ENCODE measurements at places on chromosomes 3 and 15.

DNA sequence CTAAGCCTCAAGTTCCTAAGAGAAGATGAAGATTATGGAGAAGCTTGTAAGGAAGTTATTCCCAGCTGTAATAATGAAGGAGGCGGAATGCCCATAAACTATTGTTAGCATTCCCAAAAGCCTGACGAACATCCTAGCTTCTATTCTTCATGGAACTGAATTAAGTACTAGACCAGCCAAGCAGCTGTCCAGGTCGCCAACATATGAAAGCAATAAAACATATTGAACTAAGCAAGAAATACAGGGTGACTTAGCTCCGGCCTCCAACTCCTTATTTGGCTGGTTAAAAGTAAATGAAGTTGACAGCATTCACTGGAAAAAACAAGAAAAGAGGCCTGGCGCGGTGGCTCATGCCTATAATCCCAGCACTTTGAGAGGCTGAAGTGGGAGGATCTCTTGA is 174.0 kb upstream of the TPM1 start:
- no peak for DNase-seq

- DNase-seq = no peak
These were observed 17.9 kb upstream of the TMCC1 start for GRCh38 chr3:129911261-129911861.

DNA sequence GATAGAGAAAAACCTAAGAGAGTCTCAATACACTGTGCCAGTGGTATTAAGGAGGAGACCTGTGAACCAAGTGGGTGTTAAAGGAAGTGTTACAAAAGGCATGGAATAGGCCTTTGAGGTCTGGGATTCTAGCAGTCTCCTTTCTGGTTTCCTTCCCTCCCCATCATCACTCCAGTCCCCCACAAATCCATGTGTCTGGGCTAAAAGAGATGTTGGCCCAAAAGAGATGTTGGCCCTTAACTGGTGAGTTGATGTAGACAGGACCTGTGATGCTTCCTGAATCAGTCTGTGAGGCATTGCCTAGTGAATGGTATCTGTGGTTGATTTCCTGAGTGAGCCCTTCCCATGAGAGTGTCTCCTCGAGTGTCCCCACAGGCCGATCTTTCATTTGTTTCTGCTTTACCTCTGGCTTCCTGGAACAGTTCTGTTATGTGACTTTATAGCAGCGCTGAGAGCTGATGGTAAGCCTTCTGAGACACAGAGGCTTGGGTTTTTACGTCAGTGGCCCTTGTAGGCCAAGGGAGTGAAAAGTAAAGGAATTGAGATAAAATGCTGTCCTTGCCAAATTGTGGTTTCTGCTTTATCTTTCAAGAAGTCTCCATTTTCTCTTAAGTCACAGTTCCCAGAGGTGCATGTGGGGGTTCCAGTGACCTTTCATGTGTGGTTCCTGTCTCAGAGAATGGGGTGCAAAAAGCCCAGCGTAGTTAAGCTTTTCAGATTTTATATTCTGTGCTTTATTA is 87.8 kb downstream of the KLHL25 start:
- DNase-seq = peak; percentile 83

DNA sequence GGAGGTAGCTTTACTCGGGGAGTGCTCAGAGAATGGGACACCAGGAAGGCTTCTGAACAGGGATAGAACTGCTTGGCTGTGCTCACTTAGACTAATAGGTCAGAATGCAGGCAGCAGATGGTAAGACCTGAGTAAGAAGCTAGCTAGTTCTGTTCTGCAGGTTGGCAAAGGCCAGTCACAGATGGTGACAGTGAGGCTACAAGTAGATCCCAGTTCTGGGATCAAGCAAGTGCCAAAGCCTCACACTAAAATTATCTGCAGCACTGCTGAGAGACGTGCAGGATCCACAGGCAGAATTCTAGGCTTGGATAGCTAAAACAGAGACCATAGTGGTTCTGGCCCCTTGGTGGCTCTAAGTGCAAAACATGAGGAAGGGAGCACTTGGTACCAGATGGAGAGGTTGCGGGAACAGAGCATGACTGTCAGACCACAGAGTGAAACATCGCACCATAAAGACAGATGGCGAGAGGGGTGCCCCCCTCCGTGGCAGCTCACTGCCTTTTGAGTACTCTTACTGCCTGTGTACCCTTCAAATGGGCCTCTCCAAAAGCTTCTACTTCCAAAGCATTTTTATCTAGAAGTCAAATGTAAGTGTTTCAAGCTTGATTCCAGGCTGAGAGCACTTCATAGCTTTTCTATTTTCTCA is 3.6 kb upstream of the GLCE start:
- no peak for DNase-seq

DNA sequence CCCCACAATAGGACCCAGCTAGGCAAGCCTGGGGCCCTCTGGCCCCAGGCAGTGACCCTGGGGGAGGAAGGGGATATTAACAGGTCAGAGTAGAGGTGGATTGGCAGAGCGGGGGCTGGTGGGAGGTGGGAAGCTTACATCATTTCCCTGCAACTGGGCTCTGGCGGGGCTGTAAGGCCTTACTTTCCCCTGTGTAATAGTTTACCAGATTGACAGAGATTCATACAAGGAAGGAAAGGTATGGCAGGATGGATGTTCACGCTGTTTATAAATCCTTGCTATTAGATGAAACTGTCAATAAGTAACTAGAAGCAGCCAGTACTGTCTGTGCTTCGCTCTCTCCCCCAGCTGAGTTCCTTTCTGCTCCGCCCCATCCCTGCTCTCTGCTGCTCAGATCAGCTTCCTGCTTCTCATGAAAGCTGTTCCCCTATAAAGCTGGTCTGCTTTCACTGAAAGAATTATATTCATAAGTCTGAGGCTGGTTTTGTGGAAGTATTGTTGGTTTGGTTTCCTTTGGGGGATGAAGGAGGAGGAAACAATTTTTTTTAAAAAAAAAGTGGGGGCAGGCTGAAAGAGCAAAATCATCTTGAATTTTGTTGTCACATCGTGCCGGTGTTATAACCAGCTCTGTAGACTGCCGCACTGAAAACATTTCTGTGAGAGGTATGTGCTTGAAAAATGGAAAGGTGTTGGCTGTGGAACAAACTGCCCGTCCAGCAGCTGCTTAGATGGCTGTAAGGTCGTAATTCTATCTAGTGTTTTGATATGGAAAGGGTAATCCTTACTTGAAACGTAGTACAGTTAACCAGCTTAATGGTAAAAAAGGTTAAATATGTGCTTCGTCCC is 76.4 kb downstream of the BBX start:
- peak; percentile 52 for DNase-seq

DNA sequence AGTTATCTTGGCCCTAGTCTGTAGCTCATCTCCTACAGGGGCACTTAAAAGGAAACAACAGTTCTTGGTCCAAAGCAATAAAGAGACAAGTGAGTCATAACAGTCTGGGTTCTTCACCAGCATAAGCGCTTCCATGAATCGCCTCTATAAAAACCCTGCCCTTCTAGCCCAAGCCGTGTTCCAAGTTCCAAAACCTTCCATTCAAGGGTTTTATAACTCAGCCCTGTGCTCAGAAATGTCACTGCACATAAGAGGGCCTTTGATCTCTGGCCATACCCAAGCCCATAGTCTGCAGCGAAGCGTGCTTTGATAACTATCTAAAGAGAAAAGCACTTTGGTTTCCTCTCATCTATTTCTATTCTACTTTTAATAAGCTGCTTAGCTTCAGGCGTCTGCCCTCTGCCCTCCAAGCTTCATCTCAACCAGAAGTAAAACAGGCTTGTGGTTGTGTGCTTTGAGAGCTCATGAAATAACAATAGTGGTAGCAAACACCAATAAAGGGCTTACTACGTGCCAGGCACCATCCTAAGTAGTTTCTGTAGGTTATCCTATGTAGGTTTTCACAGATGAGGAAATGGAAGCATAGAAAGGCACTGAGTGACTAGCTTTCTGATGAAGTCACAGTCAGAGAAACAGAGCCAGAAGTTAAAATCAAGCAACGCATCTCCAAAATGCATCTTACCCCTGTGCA is 64.0 kb upstream of the AKAP13 start:
- peak; percentile 76 for DNase-seq

GRCh38 chr3:23376516-23377248 is 173.6 kb downstream of the UBE2E2 start:
- no peak for DNase-seq

DNA sequence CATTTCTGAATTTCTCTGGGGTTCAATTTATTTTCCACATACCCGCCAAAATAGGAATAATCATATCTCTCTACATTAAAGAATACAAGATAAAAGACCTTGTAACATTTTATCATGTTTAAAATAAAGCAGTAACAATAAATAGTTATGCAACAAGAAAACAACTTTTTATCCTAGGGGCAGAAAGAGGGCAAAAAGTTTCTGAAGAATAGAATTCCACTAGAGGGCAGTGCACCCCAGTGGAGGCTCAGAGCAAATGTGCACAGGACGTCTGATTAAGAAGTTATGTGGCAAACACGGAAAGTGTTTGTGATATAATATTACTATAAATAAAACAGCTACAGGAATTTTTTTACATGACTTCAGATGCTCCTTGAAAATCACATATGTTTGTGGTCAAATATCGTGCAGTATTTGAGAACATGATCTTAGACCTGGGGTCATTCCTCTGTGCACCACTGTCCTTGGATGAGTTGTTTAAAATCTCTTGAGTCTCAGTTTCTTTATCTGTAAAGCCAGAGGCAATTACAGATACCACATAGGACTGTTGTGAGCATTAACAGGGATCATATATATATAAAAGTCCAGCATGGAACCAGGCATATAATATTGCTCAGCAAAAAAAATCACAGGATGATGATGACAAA is 13.2 kb upstream of the PIK3R4 start:
- DNase-seq = peak; percentile 74

DNA sequence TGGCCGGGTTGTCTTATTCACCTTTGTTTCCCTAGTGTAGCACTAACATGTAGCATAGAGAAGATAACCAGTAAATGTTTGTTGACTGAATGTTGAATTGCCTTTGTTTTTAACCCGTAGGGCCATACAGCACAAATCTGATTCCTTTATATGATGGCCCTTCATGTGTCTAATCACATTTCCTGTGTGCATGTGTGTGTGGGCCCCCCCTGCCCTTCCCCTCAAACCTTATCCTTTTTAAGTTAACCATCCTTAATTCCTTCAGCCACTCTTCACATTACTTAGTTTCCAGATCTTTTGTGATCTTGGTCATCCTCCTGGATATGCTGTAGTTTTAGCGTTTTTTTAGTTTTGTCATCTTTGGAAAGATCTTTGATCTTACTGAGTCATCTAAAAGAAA is 4.2 kb downstream of the NEO1 start:
- no peak for DNase-seq

- DNase-seq = no peak
These were observed 63.6 kb upstream of the RPL32 start for GRCh38 chr3:12904951-12905315.

- no peak for DNase-seq
These were observed 24.1 kb upstream of the MRPS22 start for GRCh38 chr3:139319428-139320402.

- no peak for DNase-seq
These were observed 39.1 kb downstream of the MYO9A start for GRCh38 chr15:72078887-72079286.

DNA sequence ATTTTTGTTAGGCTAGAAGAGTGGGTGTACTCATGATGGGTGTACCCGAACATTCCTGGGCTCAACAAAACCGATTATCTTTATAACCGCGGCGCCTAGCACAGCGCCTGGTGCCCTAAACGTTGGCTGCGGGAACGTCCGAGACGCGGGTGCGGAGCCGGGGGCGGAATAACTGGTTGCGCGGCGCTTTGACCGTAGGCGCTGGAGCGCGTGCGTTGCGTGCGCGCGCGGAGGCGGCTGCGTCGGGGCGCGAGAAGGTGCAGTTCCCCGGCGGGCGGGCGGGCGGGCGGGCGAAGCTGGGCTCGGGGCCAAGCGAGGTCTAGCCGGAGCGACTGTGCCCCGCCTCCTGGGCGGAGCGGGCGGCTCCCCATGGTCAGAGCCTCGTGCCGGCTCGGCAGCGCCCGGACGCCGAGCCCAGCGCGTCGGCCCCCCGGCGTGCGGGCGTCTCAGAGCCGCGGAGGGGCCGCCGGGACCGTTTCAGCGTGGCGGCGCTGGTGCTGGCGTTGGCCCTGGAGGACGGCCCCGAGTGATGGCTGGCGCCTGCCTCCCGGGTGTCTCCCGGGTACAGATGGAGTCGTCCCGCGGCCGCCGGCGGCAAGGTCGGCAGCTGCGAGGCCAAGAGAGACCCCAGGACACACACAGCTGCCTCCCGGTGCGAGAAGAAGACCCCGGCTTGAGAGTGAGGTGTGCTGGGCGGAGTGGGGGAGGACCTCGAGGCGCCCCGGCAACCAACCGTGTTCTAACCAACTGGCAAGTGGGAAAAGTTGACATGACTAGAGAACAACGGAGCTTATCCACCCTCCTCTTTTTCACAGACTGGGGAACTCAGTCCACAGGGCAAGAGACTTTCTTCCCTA is at the start of gene PLAAT1:
Gene PLAAT1, plus strand, starts transcription at position 373 of the 857 bp plus-strand sequence. CDS start 14,429 bp downstream, outside the sequence.
- no peak for DNase-seq

GRCh38 chr3:181755959-181756358 is 44.2 kb downstream of the SOX2 start:
- DNase-seq = no peak

- peak; percentile 43 for DNase-seq
These were observed 678 bp downstream of the DOCK3 start for GRCh38 chr3:50675179-50676030.

GRCh38 chr3:15941958-15942357 is 144.2 kb upstream of the ANKRD28 start:
- DNase-seq = no peak

GRCh38 chr15:26475554-26475953 is 297.3 kb downstream of the GABRB3 start:
- DNase-seq = no peak

DNA sequence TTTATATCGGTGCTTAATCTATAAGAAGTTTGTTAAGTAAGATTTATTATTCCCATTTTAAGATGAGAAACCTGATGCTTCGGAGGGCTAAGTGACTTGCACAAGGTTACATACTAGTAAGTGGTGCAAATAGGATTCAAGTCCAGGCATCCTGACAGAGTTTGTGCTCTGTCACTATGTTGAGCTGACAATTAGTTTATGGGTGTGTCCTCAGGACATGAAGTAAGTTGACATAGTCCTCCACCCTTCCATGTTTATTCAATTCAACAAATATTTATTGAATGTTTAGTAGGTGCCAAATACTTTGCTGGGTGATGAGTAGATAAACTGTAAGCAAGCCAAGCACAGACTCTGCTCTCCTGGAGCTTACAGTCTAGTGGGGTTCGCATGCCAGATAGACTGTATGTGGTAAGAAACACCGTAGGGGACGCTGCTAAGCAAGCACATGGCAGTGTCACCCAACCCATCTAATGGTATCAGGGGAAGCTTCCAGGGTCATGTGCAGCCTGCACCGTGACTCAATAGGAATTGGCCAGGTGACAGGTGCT is 342.7 kb upstream of the SATB1 start:
- no peak for DNase-seq

DNA sequence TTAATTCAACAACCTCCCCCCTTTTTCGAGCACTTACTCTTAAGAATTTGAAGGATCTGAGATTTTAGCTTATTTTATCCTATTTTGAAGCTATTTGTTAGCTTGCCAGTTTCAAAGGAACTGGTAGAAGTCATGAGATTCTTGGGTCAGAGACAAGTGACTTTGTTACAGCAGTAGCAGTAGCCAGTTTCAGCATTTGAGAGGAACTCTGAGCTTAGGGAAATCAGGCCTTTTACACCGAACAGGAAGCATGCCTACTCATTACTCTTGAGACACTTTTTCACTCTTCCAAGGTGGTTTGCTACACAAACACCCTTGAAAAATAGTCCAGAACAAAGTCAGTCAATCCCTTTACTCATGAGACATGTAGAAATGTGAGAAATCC is 24.5 kb upstream of the TM4SF1 start:
- no peak for DNase-seq

Measured in CD4-positive, alpha-beta T cell treated with Interleukin-2 at 100 ng/mL for 4 hours (primary cell).